Fibroblast of lung (primary cell): ENCODE measurements at places on chromosomes 4 and X. TPM values are rescaled to one million over a fixed set of nuclear protein-coding genes. Genes with fewer than 3 reads are reported as not detected.

DNA sequence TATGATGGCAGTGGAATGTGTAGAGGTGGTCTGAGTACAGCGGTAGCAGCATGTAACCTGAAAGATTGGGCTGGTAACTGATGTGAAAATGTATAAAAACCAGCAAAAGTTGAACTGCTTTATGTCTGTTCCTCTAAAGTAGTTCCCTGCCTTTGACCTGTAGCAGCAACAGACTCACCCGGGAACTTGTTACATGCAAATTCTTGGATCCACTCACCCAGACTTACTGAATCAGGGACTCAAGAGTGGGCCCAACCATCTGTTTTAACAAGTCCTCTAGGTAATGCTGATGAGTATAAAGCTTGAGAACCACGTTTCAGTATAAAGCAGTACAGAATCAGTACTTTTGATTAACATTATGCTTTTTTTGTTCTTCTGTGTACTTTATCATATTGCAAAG is 84.7 kb downstream of the RAP1GDS1 start:
- DNase-seq, result no peak
- H3K27me3 ChIP-seq, result no peaks in the 10 kb centered on the region
- H3K4me3 ChIP-seq, result no peak overlapping the region
- H3K4me1 ChIP-seq, result peaks cover 5% of the 10 kb centered on the region

GRCh38 chr4:81304871-81305270 is 89.8 kb upstream of the PRKG2 start:
- no peak overlapping the region for H3K4me3 ChIP-seq
- H3K36me3 ChIP-seq, result no peaks in the 10 kb centered on the region
- H3K4me1 ChIP-seq, result no peaks in the 10 kb centered on the region
- no peak overlapping the region for H3K27ac ChIP-seq
- H3K27me3 ChIP-seq, result no peaks in the 10 kb centered on the region

DNA sequence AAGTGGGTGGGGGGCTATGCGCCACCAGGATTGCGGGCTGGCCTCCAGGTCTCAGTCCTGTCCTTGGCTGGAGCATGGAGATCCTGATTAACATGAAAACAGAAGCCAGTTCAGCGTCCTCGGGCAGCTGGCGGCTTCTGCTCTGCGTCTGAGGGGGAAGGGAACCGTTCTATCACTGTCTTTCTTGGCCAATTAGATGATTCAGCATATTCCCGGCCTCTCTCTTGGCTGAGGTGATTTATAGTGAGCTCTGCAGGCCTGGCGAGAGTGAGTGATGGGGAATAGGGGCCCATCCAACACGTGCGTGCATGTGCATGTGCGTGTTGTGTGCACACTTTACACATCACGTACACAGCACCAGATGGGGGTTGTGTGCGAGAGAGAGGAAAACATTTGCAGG is 145.8 kb upstream of the ATP6AP2 start:
- H3K27me3 ChIP-seq, result no peaks in the 10 kb centered on the region
- H3K4me1 ChIP-seq, result no peaks in the 10 kb centered on the region
- no peak overlapping the region for H3K27ac ChIP-seq
- peak; percentile 59 for DNase-seq

GRCh38 chrX:9466736-9467135 is 1.9 kb downstream of the TBL1X start:
- peak overlapping the region; percentile 31 for H3K4me3 ChIP-seq
- no peak for DNase-seq
- no peaks in the 10 kb centered on the region for H3K27me3 ChIP-seq

DNA sequence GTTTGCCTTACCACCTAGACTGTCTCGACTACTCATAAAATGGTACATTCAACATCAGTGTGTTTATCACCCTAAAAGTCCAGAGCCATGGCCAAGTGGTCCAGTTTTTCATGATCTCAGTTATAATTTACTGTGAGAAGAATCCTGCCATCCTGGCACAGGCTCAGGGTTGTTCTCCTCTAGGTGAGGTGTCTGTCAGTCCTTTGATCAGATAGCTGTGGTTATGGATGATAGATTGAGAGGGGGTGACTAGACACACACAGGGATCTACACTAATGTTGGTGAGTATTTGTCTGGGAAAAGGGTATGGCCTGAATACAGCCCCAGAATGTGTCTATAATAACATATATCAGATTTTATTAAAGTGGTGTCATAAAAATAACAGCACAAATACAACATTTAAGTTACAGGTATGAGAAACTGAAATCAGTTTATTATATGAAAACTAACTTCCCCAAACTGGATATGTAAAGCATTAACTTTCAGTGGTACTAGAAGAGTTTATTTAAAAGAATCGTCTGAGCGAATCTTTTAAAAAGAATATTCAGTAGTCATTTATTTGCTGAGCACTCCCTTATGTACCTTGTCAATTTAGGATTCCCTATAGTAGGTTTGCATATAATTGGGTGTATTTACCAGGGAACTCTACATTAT is 93.3 kb downstream of the STIM2 start:
- no peaks in the 10 kb centered on the region for H3K4me1 ChIP-seq
- no peak overlapping the region for H3K4me3 ChIP-seq
- no peak for DNase-seq
- H3K27ac ChIP-seq, result no peak overlapping the region

DNA sequence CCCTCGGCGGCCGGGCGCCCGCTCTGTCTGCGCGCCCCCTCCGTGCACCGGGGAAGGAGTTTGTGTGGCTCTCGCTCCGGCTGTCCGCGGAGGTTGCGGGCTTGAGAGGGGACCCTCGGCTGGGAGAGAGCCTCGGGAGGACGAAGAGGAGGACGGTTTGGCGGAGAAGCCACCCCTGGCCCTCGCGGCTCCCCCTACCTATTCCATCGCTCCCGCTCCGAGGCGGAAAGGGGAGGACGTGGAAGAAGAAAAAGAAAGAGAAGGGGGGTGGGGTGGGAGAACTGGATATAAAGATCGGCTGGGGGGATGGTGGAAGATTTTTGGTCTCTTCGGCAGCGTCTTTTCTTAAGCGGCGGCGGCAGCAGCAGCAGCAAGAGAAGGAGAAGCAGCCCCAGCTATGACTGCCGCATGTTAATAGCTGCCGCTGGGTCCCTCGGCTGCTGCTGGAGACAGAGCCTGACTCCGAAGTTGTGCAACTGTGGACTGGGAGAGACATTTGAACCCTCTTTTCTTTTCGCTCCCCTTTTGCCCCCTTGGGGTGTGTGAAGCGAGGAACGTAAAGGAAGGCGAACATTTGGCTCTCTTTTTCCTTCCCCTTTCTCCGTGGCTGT is 895 bp downstream of the ADGRL3 start:
- no peaks in the 10 kb centered on the region for H3K4me1 ChIP-seq
- peak overlapping the region; percentile 34 for H3K4me3 ChIP-seq
- peak; percentile 49 for DNase-seq
- H3K27me3 ChIP-seq, result peaks cover 14% of the 10 kb centered on the region
- no peak overlapping the region for H3K27ac ChIP-seq
- no peaks in the 10 kb centered on the region for H3K36me3 ChIP-seq

DNA sequence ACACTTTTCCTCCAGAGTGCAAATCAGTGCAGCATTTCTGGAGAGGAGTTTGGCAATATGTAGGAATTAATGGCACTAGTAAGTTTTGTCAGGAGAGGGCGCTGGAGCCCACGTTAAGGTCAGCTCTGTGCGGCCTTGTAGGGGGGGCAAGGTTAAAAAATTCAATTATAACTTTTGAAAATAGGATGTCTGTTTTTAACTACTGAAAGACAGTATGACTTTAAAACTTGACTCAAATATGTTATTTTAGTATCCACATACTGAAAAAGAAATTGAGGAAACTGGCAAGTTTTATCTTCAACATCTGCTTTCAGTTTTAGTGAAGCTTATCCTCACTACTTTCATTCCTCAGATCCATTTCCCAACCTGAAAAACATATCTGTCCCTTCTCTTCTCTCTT is 30.9 kb upstream of the HSD17B13 start:
- no peak overlapping the region for H3K27ac ChIP-seq
- H3K4me3 ChIP-seq, result no peak overlapping the region
- peaks cover 5% of the 10 kb centered on the region for H3K4me1 ChIP-seq

GRCh38 chr4:87079967-87080366 is 140.5 kb downstream of the KLHL8 start:
- peaks cover 7% of the 10 kb centered on the region for H3K4me1 ChIP-seq
- H3K4me3 ChIP-seq, result no peak overlapping the region
- no peak for DNase-seq
- H3K27ac ChIP-seq, result no peak overlapping the region

FGF13 gene
- 4.6 and 9.6 TPM in 2 replicates for total RNA-seq

- H3K4me1 ChIP-seq, result no peaks in the 10 kb centered on the region
- no peak overlapping the region for H3K27ac ChIP-seq
- no peak overlapping the region for H3K4me3 ChIP-seq
These were observed 21.4 kb downstream of the ZCCHC13 start for GRCh38 chrX:74325130-74326059.

GRCh38 chr4:120771907-120772306 is 150.6 kb downstream of the PRDM5 start:
- no peaks in the 10 kb centered on the region for H3K36me3 ChIP-seq
- H3K4me1 ChIP-seq, result no peaks in the 10 kb centered on the region
- no peak for DNase-seq
- H3K4me3 ChIP-seq, result no peak overlapping the region
- H3K27me3 ChIP-seq, result no peaks in the 10 kb centered on the region

- H3K27ac ChIP-seq, result no peak overlapping the region
- no peak overlapping the region for H3K4me3 ChIP-seq
These were observed 59.7 kb downstream of the TNIP2 start for GRCh38 chr4:2696423-2696822.
